ENCODE measurements at places on chromosomes 1 and 21.

DNA sequence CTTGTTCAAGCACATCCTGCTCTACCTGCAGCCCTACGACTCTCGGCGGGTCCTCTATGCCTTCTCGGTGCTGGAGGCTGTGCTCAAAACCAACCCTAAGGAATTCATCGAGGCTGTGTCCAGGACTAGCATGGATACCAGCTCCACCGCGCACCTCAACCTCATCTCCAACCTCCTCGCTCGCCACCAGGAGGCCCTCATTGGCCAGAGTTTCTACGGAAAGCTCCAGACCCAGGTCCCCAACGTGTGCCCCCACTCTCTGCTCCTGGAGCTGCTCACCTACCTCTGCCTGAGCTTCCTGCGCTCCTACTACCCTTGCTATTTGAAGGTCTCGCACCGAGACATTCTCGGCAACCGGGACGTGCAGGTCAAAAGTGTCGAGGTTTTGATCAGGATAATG, 74.3 kb upstream of the MORC3 start:
- DNase-seq = no peak

DNA sequence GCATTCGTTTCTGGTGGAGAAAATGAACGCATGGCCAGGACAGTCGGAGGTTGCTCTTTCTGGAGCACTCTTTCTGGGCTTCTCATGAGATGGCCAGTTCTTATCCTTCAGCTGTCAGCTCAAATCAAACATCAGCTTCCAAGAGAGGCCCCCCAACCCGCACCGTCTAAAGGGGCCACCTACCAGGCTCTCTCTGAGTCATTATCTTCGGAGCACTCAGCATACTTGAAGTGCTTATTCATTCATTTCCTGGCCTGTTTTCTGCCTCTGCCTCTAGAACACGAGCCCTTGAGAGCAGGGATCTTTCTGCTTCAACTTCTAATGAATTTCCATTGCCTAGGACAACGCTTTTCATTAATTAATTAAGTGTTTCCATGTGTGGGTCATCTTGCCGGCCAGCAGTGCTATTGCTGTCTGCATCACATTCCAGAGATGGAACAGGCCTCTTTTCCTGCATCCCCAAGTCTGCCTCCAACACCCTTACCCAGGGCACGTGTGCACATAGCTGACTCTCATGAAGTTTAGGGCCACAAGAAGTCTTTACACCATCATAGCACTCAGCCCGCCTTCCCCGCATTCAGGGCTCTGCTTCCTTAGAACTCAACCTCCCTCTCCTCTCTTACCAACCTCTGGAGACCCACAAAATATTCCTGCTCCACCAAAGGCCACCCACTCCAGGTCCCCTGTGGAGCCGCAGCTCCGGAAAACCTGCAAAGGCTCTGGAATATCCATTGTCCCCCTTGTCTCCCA, 52.1 kb upstream of the LAPTM5 start:
- DNase-seq = peak; percentile 88

DNA sequence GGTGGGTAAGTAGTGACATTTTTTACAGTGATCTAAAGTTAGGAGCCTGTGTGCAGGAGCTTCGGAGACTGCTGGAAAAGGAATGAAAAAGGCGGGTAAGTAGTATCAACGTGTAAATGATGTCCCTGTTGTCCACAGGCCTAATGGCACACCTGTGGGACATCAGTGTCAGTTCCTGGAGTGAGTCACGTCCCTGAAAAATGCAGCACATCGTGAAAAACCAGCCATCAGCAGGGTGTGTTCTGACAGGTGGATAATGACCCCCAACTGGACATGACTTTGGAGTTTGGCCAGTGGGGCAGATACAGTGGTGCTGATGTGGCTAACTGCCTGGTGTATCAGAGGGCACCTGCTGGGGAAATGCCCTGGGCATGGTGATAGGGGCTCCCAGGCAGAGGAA, 12.0 kb upstream of the PRDM15 start:
- DNase-seq = no peak

DNA sequence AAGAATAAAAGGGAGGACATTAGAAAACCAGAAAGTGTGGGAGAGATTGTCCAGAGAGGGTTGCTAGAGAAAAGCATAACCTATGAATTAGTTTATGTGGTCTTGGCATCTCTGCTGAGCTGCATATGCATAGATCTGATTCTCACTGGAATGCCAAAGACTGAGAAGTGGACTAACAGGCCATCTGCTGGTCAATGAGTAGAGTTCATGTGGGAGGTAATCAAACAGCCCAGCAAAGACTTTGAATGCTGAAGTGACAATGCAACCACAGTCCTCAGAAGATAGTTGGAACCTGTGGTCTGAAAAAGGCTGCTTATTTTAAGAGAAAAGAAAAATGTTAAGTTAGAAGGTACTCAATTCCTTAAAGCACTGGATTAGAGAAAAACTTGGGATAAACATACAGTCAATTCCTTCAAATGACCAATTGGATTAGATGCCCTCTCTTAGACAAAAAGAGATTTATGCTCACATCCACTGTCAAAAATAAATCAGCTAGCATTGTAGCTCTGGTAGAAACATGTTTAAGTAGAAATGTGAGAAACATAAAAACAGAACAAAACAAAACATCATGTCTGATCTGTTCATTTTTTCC, 382.8 kb downstream of the AMY1C start:
- peak; percentile 21 for DNase-seq

DNA sequence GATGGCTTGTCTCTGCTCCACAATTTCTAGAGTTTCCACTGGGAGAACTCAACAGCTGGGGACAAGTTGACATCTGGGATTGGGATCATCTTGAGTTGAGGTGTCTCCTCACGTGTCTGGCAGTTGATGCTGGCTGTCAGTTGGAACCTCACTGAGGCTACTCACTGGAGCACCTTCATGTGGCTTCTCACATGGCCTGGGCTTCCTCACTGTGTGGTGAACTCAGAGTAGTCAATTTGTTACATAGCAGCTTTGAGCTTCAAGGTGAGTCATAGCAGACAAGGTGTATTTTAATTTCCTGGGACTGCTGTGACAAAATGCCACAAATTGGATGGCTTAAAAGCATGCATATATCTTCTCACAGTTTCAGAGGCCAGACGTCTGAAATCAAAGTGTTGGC, 44.0 kb downstream of the NTNG1 start:
- no peak for DNase-seq

GRCh38 chr1:29523576-29523975, 287.3 kb downstream of the PTPRU start:
- peak; percentile 11 for DNase-seq

GRCh38 chr1:7426780-7427604, 344.1 kb upstream of the VAMP3 start:
- no peak for DNase-seq

- no peak for DNase-seq
These were observed 1.2 kb upstream of the CSMD2 start for GRCh38 chr1:34166191-34166624.

GRCh38 chr1:223776075-223776814, 63.9 kb downstream of the CAPN2 start:
- peak; percentile 65 for DNase-seq

DNA sequence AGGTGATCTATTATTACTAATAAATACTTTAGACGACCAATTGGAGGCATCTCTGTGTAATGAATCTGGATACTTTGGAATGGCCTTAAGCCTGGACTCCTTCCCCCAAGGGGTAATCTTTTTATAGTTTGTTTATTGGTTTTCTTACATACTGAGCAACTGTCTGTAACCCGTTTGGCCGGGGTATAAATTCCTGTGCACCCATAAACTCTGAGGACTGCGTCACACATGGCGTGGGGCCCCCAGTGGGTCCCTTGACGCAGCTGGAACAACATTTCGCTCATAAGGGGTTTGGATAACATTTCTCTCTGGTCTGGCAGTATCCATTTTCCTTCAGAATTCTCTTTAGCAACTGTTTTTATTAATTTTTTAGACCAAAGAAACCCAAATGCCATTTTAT, 26.5 kb downstream of the SCCPDH start:
- no peak for DNase-seq

GRCh38 chr1:245576323-245576722, 421.5 kb downstream of the KIF26B start:
- no peak for DNase-seq

DNA sequence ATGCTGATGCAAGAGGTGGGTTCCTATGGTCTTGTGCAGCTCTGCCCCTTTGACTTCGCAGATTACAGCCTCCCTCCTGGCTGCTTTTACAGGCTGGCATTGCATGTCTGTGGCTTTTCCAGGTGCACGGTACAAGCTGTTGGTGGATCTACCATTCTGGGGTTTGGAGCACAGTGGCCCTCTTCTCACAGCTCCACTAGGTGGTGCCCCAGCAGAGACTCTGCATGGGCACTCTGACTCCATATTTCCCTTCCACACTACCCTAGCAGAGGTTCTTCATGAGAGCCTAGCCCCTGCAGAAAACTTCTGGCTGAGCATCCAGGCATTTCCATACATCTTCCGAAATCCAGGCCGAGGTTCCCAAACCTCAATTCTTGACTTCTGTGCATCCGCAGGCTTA, 989.0 kb downstream of the PLA2G4A start:
- no peak for DNase-seq

DNA sequence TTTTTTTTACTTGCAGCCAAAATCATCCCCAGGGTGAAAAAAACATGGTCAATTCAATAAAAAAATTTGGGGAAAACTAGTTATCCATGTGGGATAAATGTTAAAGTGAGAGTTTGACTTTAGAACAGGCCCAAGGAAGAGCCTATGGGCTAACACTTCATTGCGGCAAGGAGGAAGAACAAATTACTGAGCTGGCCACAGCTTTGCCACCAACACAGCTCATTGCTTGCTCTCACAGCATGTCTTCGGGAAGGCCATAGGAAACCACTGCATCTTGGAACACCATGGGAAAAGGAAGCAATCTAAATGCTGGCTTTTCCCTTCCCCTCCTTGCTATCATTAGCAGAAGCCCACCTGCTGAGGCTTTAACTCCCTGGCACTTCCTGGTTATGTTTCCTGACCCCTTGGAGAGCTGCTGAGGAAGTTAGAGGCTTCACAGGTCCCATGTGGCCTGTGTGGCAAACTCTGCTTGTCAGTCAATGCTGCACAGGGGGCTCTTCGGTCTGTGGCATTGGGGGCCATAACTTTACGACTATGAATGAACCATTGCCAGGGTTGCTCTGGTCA, 86.0 kb downstream of the SLC25A24 start:
- no peak for DNase-seq

- DNase-seq = no peak
These were observed 133.9 kb upstream of the IGSF21 start for GRCh38 chr1:17973694-17974093.

DNA sequence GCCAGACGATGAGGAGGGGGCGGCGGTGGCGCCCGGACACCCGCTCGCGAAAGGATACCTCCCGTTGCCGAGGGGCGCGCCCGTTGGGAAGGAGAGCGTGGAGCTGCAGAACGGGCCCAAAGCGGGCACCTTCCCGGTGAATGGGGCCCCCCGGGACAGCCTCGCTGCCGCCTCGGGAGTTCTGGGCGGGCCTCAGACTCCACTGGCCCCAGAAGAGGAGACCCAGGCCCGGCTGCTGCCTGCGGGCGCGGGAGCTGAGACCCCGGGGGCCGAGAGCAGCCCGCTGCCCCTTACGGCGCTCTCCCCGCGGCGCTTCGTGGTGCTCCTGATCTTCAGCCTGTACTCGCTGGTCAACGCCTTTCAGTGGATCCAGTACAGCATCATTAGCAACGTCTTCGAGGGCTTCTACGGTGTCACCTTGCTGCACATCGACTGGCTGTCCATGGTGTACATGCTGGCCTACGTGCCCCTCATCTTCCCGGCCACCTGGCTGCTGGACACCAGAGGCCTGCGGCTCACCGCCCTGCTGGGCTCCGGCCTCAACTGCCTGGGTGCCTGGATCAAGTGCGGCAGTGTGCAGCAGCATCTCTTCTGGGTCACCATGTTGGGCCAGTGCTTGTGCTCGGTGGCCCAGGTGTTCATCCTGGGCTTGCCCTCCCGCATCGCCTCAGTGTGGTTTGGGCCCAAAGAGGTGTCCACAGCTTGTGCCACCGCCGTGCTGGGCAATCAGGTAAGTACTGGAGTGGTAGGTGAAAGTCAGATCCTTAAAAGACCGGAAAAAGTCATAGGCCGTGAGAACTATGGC, 588 bp downstream of the FLVCR1 start:
- DNase-seq = peak; percentile 50

GRCh38 chr21:33690874-33691273, 48.6 kb downstream of the ITSN1 start:
- DNase-seq = no peak

- no peak for DNase-seq
These were observed 6.9 kb downstream of the LAX1 start for GRCh38 chr1:203771901-203772301.

DNA sequence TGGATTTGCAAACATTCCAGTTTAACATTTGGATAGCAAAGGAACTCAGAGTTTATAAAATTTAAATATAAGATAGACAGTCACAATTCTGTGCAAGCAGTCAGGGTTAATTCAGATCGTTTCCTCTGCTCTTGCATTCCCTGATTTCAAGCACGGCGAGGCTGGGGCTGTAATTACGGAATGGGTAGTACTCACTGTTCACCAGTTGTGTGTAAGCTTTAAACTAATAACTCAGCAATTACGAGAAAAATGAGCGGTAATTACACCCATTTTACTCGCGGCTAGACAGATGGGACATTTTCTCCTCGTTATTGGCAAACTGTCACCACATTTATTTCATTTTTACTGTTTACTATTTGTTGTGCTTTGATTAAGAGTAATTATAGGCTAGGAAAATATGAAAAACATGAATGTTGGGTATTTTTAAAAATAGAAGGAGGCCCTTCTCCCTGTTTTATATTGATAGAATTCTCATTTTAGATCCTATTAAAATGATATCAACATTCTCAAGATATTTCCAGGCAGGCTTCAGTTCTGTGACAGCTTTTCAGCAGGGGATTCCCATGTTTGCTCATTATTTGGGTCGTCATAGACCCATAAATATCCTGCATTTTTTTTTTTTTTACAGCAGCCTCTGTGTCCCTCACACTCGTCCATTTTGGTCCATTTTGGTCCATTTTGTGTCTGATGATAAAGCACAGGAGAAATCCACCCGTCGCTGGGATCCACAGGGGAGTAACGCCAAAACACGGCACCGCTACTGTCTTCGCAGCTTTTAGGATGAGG, 208.3 kb downstream of the DSCAM start:
- no peak for DNase-seq

DNA sequence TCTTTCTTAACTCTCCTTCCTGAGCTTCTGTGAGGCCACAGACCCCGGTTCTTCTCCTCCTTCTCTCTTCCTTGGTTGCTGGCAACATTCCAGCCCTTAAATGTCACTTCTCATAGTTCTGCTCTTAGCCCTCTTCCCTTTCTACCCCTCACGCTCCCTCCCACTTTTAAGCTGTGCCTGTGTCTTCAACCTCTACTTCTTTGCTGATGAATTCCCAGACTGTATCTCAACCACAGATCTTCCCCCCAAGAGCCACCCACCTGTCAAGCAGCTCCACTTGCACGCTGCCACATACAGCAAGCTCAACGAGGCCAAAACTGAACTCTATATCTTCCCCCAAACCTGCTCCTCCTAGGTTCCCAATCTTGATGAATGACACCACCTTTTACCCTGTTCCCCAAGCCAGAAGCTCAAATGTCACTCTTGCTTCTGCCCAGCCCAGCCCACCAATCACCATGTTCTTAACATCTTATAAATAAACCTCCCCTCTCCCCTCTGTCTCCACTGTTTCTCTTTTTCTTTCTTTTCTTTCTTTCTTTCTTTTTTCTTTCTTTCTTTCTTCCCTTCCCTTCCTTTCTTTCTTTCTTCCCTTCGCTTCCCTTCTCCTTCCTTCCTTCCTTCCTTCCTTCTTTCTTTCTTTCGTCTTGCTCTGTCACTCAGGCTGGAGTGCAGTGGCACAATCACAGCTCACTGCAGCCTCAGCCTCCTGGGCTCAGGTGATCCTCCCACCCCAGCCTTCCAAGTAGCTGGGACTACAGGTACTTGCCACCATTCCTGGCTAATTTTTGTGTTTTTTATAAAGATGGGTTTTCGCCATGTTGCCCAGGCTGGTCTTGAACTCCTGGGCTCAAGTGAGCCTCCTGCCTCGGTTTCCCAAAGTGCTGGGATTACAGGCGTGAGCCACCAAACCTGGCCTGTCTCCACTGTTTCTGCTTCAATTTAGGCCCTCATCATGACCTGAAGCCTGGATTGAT, 19.8 kb upstream of the PTP4A2 start:
- DNase-seq = no peak
